Hindlimb muscle (tissue), 1 donor: ENCODE measurements at places on chromosomes 4 and X. TPM values are rescaled to one million over a fixed set of nuclear protein-coding genes. Genes with fewer than 3 reads are reported as not detected.

Gene PUDP
- polyA plus RNA-seq = 31.7 TPM

GRCh38 chr4:53490965-53491622 is 100.2 kb downstream of the LNX1 start:
- DNase-seq = peak; percentile 73

Gene SPATA4
- polyA plus RNA-seq = 0.40 TPM

Gene RHOXF2B
- not detected for polyA plus RNA-seq

Gene GBA3
- 0.54 TPM for polyA plus RNA-seq

Gene NAA11
- polyA plus RNA-seq = 0.86 TPM

DNA sequence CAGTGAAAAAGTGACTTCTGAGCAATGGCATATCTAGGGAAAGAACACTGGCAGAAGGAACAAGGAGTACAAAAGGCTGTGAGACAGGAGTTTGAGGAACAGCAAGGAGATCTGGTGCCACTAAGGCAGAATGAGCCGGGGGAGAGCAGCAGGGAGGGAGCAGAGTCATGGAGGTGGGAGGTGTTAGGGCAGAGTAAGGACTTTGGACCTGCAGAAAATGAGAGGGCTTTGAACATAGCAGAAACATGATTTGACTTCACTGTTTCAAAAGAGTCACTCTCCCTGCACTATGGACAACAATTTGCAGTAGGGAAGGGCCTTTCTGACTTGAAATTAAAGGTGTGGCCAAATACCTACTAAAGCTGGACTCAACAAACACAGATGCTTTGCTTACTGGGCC is 356.2 kb downstream of the ADGRL3 start:
- DNase-seq = no peak

Gene FAM53A
- 2.4 TPM for polyA plus RNA-seq

- DNase-seq = no peak
Measured at GRCh38 chr4:18209448-18209847, 187.9 kb upstream of the LCORL start.

- DNase-seq = no peak
Measured at GRCh38 chrX:151169783-151170182, 6.6 kb upstream of the GPR50 start.

Gene PROM1
- 44.6 TPM for polyA plus RNA-seq

DNA sequence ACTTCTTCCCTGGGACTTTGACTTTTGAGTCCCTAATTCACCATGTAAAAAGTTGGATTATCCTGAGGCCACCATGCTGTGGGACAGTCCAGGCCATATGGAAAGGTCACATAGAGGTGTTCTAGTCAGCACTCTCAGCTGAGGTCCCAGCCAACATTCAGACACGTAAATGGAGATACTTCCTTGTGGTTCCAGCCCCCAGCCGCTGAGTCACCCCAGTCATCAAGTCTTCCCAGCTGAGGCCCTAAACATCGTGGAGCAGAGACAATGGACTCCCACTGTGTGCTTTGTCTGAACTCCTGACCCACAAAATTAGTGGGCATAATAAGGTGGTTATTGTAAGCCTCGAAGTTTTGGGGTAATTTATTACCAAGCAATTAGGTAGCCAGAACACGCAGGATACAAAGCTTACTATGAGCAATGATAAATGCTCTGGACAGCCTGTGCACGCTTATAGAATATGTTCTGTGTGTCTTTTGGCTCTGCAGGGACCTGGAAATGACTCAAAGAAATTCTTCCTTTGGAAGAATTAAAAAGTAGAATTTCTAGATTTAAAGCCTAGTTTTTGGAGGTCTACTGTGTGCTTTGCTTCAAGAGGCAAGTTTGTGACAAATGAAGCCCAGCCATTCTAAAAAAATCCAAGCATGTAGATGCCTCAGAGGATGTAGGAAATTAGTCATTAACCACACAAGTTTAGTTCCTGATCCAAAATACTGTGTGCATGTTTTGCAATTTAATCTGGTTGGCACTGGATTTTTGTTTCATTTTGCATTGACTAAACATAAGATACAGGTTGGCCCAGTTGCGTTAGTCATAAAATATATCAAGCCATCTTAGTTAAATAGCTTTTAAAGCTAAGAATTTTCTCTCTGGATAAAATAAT is 33.2 kb upstream of the SLC9A7 start:
- DNase-seq = no peak

GRCh38 chr4:7462509-7462971 is 27.8 kb upstream of the PSAPL1 start:
- DNase-seq = peak; percentile 50

GRCh38 chr4:186554914-186555827 is at the start of gene MTNR1A:
Gene MTNR1A (minus strand): TSS chr4:186555567. CDS start chr4:186555365, 202 bp downstream.
- DNase-seq = peak; percentile 4

Gene PDGFRA
- 66.5 TPM for polyA plus RNA-seq

- peak; percentile 48 for DNase-seq
Measured at GRCh38 chr4:184287697-184288255, 70.1 kb upstream of the ENPP6 start.

DNA sequence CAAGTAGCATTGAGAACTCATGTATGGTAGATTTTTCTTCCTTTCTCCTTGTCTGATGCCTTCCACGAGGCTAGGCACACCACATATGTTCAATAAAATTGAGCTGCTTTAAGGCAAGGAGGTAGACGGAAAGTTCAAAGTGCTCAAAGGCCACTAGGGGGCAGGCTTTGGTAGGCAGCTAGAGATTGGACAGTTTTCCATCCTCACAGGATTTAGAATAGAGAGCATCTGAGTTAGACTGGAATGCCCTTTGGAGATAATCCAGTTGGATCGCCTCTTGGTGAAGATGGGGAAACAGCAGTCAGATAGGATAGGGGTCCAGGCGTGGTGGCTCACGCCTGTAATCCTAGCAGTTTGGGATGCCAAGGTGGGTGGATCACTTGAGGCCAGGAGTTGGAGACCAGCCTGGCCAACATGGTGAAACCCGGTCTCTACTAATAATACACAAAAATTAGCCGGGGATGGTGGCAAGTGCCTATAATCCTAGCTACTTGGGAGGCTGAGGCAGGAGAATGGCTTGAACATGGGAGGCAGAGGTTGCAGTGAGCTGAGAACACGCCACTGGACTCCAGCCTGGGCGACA is 30.4 kb downstream of the ELF4 start:
- peak; percentile 64 for DNase-seq

GRCh38 chr4:151530230-151530629 is 121.3 kb downstream of the FHIP1A start:
- no peak for DNase-seq
